ENCODE measurements at places on chromosomes 7 and 10.
A peak's percentile ranks its signal among the peaks of the same experiment; 100 is the strongest.

DNA sequence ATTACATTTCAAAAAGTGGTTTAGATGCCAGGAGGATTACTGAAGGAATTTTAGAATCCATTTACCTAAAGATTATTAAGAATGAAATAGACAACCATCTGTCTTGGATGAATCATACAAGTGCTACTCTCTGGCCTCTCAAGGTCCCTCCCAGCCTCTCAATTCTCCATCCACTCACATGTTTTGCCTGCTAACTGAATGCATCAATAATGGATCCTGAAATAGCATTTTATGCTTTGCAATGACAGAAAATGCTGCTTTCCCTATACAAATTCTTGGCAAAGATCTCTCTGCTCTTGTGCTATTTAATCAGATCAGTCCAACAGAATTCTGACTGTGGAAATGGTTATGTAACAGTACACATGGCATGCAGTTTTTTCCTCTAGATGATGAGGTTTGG, 68.1 kb downstream of the HBP1 start:
- no peak for DNase-seq

GRCh38 chr10:35592441-35592840, 12.7 kb upstream of the GJD4 start:
- no peak for DNase-seq

- no peak for DNase-seq
Measured at GRCh38 chr7:38881015-38881414, 28.0 kb downstream of the VPS41 start.

GRCh38 chr10:95350219-95350829, 59.5 kb upstream of the PDLIM1 start:
- DNase-seq: peak; percentile 34

GRCh38 chr7:4149236-4149635, 532.9 kb upstream of the FOXK1 start:
- DNase-seq: no peak

- no peak for DNase-seq
Measured at GRCh38 chr7:96314402-96315124, 7.3 kb downstream of the SLC25A13 start.

- DNase-seq: no peak
Measured at GRCh38 chr7:983004-983615, at the start of gene CYP2W1. TSS of gene CYP2W1 (plus strand) at chr7:983181. CDS start at chr7:983212, 31 bp downstream.

- DNase-seq: no peak
Measured at GRCh38 chr10:43809211-43809930, 160.7 kb upstream of the ZNF32 start.

GRCh38 chr10:91887272-91888076, 21.8 kb downstream of the FGFBP3 start:
- DNase-seq: no peak

GRCh38 chr7:2143981-2144595, 88.7 kb downstream of the MAD1L1 start:
- no peak for DNase-seq

GRCh38 chr10:118481871-118482270, 113.6 kb downstream of the PRLHR start:
- no peak for DNase-seq

DNA sequence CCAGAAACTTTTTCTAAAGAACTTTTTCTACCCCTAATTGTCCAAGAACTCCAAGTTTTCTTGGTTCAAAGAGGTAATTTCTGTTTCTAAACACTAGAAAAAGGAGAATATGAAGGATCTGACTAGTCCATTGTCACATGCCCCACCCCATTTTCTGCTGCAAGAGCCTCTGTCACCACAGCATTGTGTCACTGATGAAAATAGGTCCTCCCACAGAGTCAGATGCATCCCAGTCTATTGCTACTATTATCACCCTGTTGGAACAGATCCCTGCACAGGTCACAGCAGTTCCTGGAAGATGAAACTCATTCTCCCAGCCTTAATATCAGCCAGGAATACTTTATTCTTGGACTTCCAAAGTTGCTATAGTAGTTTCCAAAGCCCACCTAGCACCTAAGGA, 7.5 kb upstream of the CFTR start:
- DNase-seq: no peak

- DNase-seq: no peak
Measured at GRCh38 chr10:84261236-84261915, 16.5 kb downstream of the RGR start.

GRCh38 chr10:71472466-71472865, 75.7 kb downstream of the CDH23 start:
- no peak for DNase-seq

GRCh38 chr10:69866688-69867461, 65.2 kb downstream of the COL13A1 start:
- DNase-seq: no peak

DNA sequence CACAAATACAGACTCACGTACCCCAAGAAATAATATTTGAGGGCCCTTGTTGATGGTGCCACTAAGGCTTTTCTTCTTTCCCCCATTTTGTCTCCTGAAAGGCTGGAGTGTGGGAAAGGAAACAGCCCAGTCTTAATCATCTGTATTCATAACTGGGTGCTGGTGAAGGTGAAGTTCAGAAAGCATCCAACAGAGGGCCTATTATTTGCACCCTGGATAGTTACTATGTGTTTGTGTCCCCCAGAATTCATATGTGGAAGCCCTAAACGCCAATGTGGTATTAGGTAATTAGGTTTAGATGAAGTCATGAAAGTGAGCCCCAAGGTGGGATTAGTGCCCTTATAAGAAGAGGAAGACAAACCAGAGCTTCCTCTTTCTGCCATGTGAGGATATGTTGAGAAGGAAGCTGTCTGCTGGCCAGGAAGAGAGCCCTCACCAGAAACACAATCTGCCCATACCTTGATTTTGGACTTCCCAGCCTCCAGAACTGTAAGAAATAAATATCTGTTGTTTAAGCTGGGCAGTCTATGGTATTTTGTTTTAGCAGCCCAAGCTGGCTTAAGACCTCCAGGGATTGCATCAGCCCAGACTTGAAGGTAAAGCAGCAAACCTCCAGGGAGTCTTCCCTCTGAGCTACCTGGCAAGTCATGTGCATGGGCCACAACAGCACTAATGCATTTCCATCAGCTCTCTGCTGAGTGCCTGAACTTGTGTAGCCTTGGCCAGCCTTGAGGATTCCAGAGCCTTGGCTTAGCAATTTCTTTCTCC, 90.0 kb upstream of the ADRB1 start:
- DNase-seq: peak; percentile 61

- DNase-seq: no peak
Measured at GRCh38 chr10:87636313-87636915, 23.3 kb upstream of the PAPSS2 start.

DNA sequence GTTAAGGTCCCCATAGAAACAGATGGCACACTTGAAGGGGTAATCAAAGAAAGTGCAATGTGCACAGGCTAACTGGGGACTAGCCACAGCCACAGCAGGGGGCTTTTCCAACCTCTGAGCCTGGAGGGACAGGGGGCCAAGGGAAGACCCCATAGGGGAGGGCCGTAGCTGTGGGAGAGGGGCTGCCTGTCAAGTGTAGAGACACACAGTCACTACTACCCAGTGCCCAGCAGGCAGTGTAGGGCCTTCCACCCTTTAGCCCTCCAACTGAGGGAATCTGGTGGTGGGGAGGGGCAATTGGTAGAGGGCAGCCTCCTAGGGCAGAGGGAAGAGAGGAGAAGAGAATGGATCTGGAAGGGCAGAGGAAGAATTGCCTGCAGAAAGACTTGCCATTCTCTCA, 54.6 kb downstream of the CREB5 start:
- no peak for DNase-seq

DNA sequence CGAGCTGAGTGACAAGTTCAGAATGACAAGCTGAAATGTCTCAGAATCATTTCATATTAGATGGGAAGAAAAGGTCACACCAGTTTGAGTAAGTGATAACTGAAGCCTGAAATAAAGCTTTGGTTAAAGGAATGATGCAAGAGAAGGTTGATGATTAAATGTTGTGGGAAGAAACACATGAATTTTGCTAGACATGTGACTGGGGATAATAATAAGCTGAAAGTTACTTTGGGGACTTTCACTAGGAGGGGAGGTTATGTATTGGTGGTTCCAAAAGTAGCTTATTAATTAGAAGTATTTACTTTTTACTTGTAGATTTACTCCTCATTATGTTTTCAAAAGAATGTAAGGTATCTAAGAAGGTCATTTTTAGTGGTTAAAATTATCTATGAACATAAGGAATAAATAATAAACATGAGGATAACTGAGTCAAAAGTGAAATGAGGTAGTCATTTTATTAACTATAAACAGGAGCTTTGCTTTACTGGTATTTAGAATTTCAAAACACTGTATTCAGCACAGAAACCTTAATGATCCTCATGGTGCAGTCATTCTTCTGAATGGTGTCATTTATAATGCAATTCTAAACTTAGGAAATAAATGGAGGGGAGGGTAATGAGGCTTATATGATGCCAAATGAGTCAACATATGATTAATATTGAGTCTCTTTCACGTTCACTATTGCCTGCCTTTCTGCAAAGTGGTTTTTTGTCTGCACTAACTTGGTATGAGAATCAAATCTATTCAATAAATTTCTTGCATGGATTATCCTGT, 63.7 kb downstream of the PRKG1 start:
- no peak for DNase-seq

DNA sequence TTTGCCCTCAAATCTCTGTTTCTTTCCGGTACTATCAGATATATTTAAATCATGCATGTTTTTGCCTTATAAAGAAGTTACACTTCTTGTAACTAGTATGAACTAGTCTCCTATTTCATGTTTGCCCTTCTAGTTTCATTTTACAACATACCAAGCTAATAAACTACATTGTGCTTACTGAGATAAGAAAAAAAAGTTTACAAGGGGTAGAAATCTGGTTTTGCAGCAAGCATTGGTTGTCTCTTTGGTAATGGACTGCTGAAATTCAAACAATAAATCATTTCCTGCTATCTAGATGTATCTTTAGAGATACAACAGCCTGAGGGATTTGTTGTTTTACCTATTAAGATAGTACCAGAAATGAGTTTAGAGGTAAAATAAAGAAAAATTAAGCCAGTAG, 18.8 kb downstream of the PTTG1IP2 start:
- DNase-seq: no peak

GRCh38 chr7:3984456-3984855, 683.4 kb downstream of the SDK1 start:
- no peak for DNase-seq

- no peak for DNase-seq
Measured at GRCh38 chr10:72072046-72072445, 16.3 kb downstream of the SPOCK2 start.

- DNase-seq: no peak
Measured at GRCh38 chr7:107938456-107939250, 47.7 kb downstream of the DLD start.

- DNase-seq: no peak
Measured at GRCh38 chr10:43644252-43644651, 4.4 kb downstream of the ZNF32 start.

GRCh38 chr7:122528879-122529481, 169.9 kb downstream of the RNF133 start:
- DNase-seq: peak; percentile 27

DNA sequence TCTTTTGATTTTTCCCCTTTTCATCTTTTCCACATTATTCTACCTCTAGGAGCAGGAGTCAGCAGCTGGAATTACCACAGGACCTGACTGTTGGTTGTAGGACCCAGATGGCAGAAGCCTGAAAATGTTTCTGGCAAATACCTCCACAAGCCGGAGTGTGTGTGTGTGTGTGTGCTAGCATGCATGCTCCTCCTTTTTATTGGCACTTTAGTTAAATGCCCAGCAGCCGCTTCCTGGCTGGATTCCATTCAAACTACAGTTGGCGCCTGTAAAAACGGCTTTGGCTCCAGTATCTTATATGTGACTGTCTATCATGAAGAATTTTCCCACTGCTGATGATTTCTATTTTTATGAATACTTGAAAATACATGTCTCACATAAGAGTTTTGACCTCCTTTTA, 319.7 kb upstream of the SP4 start:
- DNase-seq: no peak

DNA sequence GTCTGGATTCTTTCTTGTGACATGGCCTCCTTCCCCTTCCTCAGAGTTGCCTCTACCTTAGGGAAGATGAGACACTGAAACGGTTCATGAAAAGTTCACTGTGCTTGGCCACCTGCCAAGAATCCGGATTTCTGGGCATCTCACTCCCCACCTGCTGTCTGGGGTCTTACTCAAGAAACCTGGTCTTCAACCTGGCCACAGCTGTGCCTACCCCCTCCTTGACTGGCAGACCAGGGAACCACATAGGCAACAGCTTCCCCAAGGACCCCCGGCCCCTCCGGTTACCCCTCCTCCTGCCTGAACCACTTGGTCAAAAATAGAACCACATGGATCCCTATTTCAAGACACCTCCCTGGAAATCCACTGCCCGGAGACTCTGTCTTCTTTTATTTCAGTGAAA, 58.7 kb upstream of the NANOS1 start:
- no peak for DNase-seq

DNA sequence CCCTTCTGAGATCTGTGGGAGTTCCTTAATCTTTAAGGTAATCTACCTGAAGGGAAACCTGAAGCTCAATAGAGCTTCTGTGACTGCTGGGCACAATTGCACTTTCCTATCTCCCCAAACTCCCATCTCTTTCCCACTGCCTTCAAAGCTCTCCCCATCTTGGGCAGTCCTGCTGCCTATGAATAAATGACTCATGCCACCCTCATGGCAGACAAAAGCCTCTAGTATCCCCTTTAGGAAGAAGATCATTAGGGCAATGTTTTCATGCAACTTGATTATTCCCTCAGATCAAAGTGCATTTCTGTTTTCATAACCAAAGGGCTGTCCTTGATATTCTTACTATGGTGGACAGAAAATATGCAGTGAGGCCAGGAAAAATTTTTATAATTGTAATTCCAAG, 704.9 kb upstream of the LRRN3 start:
- DNase-seq: no peak

DNA sequence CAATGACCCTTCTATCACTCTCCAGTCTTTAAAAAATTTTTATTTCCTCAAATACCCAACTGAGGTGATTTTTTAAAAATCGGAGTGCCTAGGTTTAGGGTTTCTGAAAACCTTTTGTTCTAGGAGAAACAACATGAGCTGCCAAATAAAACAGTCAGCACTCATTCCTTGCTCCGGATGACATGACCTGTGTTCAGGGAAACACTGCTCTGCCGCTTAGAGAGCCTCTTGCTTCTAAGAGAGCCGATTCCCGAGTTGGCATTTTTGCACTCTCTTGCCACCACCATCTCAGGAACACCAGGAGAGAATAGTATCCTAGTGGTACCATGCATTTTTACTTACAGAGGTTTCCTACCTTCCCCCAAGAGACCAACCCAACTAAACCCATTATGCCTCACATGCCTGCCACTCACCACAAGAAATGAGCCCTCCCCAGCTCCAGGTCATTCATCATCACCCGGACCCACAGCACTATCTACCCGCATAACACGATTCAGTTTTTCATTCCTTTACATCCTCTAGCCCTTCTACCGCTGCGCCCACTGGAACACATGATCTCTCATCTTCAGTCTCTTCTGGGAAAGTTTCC, 365.4 kb downstream of the THSD7A start:
- DNase-seq: no peak
